ENCODE measurements at places on chromosomes 11 and 22.
A peak's percentile ranks its signal among the peaks of the same experiment; 100 is the strongest.

DNA sequence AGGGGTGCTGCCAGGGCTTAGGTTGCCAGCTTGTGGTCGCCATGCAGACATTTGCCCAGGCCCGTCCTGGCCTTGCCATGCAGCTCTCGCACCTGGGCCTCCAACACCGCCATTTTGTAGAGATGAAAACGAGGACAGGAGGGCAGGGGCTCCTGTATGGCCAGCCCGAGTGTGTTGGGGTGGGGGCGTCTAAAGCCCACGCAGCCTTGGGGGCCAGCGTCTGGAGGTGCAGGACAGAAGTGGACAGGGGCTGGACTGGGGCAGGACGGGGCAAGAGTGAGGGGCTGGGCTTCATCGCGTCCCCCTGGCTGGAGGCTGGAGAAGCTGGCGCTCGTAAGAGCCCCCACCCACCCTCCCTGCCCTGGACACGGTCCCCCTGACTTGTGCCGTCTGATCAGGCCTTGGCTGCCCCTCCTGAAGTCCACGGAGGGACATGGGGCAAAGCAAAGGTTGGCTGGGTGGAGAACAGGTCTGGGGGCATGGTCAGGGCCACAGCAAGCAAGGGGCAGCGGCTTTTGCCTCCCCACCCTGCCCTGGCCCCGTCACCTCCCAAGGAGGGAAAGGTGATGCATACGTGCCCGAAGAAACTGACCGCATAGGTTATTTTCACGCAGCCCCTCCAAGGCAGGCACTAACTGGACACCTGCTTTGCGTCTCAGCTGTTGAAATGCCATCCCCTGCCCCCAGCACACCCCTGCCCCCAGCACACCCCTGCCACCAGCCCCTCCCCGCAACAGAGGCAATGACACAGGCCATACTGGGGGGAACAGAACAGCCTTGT lies 815 bp downstream of the TNNT3 start:
- DNase-seq = no peak

GRCh38 chr22:40175611-40176244 lies 2.0 kb upstream of the TNRC6B start:
- DNase-seq = no peak

DNA sequence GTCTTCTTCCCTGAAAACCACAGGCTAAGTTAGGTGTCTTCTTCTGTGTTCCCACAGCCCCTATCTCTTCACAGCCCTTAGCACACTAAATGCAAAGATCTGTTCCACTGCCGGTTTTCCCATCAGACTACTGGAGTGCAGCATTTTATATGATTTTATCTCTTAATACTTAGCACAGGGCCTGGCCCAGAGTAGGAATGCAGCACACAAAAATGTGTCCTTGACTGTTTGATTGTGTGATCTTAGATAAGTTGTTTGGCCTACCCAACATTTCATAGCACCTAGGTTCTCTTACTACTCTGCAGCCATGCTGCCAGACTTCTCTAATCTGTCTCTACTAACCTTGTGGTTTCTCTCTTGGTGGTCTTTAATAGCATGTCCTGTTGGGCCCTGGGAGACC lies 54.1 kb upstream of the RRM1 start:
- no peak for DNase-seq

GRCh38 chr11:93608364-93608763 lies 53.1 kb upstream of the CEP295 start:
- no peak for DNase-seq

GRCh38 chr22:41772645-41773044 lies 27.8 kb upstream of the CCDC134 start:
- DNase-seq = no peak

DNA sequence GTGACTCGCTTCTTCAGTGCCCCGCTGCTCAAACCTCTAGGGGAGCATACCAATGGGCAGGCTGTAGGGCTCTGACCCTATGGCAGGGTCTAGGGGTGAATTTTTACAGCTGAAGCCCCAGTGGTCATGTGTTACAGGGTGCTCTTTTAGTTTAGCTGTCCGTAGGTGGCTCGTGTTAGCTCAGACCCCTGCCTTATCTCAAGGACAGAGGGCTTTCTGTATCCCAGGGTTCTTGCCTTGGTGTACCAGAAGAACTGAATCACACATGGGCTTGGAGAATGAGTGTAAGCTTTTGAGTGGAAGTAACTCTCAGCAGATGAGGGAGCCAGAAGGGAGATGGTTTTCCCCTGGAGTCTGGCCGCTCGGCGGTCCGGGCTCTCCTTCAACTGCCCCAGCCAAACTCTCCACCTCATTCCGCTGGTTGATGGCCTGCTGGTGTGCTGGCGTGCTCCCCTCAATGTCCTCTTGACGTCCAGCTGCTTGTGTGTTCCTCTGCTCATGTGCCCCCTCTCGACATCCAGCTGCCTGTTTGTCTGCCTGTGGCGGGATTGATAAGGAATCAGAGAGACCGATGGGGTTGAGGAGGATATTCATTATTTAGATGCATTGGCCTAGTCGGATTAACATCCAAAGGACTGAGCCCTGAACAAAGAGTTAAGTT lies 37.5 kb downstream of the BIRC2 start:
- no peak for DNase-seq

- no peak for DNase-seq
These were observed 3.2 kb downstream of the TAF1D start for GRCh38 chr11:93737904-93738612.

GRCh38 chr22:48899523-48900326 lies 927.9 kb downstream of the BRD1 start:
- DNase-seq = no peak

- no peak for DNase-seq
These were observed 86.1 kb downstream of the APIP start for GRCh38 chr11:34830035-34830434.

- no peak for DNase-seq
These were observed 12.9 kb downstream of the USP28 start for GRCh38 chr11:113862435-113862834.

DNA sequence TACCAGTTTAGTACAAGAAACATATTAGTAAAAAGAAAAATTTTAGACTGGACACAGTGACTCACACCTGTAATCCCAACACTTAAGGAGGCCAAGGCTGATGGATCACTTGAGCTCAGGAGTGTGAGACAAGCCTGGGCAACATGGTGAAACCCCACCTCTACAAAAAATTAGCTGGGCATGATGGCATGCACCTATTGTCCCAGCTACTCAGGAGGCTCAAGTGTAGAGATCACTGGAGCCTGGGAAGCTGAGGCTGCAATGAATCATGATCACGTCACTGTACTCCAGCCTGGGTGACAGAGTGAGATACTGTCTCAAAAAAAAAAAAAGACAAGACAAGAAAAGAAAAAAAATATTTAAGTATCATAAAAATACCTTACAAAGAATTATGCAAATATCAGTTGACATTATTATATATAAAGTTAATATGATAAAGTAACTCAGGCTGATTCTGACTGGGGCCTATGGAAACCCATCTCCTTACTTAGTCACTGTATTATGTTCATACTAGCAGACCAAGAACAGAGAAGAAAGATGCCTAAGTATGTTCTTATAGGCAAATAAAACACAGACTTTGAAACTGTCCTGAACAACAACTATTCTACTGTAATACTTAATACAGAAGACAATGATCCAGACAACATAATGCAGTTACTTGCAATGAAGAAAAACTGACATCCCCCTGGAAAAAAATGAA lies 27.3 kb downstream of the FAM168A start:
- DNase-seq = no peak

DNA sequence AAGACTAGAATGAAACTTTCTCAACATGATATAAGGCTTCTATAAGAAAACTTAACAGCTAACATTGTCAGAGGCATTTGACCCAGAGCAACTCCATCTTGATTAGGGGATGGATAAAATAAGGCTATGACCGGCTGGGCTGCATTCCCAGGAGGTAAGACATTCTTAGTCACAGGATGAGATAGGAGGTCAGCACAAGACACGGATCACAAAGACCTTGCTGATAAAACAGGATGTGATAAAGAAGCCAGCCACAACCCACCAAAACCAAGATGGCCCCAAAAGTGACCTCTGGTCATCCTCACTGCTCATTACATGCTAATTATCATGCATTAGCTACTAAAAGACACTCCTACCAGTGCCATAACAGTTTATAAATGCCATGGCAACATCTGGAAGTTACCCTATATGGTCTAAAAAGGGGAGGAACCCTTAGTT lies 135.2 kb downstream of the TTC28 start:
- no peak for DNase-seq

DNA sequence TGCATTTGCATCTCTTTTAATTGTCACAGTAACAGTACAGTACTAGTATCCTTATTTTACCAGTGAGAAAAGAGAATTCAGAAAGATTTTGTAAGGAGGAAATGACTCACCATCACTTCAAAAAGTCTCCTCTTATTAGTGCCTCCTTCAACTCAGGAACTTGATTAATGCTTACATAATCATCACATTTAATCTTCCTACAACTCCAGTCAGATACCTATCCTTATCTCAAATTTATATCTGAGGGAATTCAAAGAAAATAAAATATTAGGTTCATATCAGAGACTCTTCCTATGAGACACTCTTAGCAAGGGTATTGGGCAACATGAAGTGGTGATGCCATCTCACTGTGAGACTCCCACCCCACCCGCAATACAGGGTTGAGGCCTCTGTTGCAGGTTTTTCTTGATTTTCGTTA lies 26.1 kb upstream of the CTSC start:
- DNase-seq = no peak

- no peak for DNase-seq
These were observed 194.3 kb upstream of the ANO3 start for GRCh38 chr11:26137651-26138050.

DNA sequence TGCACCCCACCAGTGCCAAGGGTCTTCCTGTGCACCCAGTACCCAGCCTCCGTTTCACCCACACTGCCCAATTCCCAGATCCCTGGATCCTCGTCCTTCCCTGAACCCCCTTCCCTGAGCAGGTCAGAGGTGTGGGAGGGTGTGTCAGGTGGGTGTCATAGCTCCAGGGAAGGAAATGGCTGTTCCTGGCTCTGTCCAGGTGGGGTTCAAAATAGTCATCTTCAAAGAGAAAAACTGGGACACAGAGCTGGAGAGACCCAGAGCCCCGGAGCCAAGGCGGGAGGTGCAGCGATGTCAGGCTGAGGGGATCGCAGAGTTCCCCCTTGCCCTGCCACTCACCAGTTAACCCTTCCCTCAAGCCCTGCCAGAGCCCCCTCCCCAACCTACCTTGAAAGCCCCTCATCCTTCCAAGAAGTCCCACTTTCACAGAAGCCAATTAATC lies 698 bp downstream of the C1QTNF4 start:
- DNase-seq = no peak

- peak; percentile 50 for DNase-seq
These were observed 706.8 kb downstream of the KCNA4 start for GRCh38 chr11:29309992-29310391.

DNA sequence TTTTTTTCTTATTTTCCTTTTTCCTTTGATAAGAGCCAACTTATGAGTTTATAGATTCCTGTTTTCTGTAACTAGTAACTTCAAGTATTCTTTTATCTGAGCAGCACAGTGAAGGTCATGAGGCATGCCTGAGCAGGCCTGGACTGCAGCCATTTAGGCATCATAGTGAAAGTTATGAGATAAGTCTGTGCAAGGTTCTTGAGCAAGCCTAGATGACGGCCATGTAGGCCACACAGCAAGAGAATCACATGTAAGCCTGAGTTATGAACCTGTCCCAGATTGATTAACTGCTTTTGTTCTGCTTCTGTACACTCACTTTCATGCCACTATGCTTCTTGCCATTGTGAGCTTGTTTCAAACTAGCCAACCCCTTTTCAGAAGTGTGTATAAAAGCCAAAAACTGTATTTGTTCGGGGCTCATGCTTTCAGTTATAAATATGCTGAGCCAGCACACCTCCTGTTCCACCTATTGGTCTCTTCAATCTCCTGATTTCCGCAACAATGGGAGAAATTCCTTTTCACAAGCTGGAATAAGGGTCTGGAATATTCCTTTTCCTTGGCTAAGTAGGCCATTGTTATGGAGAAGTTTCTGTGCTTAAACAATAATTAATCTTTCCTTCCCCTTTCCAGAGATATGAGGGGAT lies 745.7 kb downstream of the FAM181B start:
- DNase-seq = no peak

DNA sequence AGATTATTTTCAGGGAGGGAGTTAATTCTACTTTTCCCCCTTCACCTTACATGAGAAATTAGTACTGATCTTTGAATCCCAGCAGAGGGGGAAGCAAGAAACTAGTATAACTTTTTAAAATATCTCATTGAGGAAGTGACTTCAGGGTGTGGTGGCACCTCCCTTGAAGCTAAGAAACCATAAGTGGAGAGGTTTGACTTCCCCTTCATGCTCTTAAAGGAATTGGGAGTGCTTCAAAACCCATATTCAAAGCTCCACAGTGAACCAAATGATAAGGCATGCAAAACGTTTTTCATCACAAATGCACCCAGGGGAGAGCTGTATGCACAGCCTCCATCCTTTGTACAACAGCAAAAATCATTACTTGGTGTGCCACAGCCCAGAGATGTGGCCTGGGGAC lies 540 bp downstream of the MS4A14 start:
- no peak for DNase-seq

- DNase-seq = no peak
These were observed 32.9 kb upstream of the FLI1 start for GRCh38 chr11:128660947-128661346.

DNA sequence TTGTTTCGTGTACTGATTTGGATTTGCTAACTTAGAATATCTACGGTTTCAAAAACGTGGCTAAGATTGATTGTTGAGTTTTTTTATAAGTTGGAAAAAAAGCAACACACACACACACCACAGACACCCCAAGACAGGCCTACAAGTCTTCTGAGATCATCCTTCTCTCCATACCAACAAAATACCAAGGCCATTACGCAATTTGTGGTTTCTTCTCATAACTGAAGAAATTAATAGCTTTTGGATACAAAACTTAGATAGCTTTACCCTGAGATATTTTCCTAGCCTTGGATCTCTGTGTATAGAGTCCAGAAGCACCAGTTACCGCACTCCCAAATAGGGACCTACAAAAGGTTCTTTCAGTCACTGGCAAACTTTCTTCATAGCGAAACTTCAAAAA lies 113.6 kb downstream of the SIK3 start:
- DNase-seq = peak; percentile 87

- DNase-seq = peak; percentile 18
These were observed 24.6 kb upstream of the LDLRAD3 start for GRCh38 chr11:35919244-35919643.

DNA sequence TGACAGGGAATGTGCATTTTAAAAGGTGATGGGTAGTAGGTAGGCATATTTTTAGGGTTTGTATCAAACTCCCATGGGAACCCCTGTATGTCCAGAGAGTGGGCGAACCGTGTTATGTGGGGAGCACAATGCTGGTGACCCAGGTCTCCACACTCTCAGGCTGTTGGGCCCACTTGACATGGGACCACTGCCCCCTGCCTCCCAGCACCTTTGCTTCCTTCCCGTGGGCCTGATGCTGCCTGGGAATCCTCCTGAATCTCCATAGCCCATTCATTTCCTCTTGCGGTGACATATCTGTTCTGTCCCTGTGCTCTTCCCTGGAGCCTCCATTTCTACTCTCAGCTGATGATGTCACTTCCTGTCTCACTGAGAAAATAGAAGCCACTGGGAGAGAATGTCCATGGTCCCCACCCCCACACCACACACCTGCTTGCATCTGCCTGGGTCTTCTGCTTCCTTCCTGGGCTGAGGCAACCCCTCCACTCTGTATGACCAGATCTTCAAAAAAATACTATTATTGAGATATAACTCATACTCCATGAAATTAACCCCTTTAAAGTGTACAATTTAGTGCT lies 55.8 kb upstream of the THY1 start:
- DNase-seq = no peak

All from astrocyte of the cerebellum (primary cell).